Fibroblast of the aortic adventitia (primary cell): ENCODE measurements at places on chromosomes 4 and X.

- peak; percentile 25 for DNase-seq
Measured at GRCh38 chrX:21708116-21708515, 49.8 kb downstream of the SMPX start.

GRCh38 chr4:2939383-2940243, 23.6 kb downstream of the NOP14 start:
- DNase-seq = no peak

- no peak for DNase-seq
Measured at GRCh38 chr4:92501456-92501855, 197.7 kb downstream of the GRID2 start.

- DNase-seq = no peak
Measured at GRCh38 chr4:172068506-172068905, 255.3 kb downstream of the GALNTL6 start.

GRCh38 chr4:15983610-15984009, 20.6 kb upstream of the FGFBP2 start:
- no peak for DNase-seq

- no peak for DNase-seq
Measured at GRCh38 chr4:86856896-86857295, 7.7 kb upstream of the SLC10A6 start.
